ENCODE measurements at places on chromosomes 4 and X.

DNA sequence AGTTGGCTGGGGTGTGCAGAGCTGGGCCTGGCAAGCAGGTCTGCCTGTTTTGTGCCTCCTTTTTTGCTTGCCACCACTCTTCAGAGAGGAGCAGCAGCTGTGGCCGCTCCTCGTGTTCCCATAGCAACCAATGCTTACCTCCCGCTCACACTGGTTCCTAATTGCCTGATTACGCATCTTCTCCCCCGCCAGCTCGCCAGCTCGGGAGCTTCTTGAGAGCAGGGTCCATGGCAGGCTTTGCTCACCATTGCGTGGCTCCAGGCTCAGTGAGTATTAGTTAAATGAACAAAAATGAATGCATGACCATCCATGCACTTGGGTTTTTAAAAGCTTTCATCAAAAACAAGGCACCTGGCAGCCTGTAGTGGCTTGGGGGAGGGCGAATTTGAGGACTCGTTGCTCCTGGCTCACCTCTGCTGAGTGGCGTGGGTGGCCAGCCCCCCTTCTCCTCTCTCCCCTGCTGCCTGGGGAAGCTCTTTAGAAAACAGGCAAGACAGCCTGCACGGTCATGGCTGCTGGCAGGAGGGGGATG lies 14.2 kb upstream of the PJA1 start:
- peak; percentile 83 for DNase-seq

DNA sequence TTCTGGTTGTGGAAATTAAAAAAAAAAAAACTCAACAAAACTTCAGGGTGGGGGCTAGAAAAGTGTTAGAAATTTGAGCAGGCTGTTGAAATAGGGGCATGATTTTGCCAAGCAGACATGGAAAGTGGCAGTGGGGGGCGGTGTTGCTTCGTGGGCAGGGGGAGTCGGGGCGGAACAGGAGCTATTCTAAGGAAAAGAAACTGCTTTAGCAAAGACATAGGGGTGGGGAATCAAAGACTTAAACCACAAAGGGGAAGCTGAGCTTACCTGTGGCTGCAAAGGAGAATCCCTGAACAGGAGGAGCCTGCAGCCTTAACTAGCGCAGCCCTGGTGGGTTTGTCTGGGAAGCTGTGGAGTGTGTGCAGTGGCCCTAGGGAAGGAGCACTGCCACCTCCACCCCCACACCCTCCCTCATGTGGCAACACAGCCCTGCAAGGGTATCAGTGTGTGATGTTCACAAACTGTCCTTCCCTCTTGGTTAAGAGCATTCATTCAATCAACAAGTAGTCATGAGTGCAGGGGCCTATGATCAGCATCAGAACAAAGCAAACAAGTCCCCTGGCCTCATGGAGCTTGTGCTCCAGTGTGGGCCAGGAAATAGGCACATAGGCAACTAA lies 20.5 kb downstream of the SEL1L3 start:
- no peak for DNase-seq

DNA sequence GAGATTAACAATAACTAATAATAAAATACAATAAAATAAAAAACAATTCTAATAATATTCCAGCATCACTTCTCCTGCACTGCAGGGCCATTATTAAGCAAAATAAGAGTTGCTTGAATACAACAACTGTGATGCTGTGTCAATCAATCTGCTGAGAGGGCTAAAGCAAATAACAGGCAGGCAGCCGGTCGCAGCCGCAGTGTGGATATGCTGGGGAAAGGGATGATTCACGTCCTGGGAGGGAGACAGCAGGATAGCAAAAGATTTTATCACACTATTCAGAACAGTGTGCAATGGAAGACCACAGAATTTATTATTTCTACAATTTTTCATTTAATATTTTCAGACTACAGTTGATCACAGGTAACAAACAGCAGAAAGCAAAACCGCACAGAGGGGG lies 76.5 kb upstream of the SMARCAD1 start:
- DNase-seq = no peak

GRCh38 chr4:22512306-22512705 lies 3.6 kb downstream of the ADGRA3 start:
- no peak for DNase-seq

- no peak for DNase-seq
These were observed 2.0 kb downstream of the ELK1 start for GRCh38 chrX:47648376-47648775.

DNA sequence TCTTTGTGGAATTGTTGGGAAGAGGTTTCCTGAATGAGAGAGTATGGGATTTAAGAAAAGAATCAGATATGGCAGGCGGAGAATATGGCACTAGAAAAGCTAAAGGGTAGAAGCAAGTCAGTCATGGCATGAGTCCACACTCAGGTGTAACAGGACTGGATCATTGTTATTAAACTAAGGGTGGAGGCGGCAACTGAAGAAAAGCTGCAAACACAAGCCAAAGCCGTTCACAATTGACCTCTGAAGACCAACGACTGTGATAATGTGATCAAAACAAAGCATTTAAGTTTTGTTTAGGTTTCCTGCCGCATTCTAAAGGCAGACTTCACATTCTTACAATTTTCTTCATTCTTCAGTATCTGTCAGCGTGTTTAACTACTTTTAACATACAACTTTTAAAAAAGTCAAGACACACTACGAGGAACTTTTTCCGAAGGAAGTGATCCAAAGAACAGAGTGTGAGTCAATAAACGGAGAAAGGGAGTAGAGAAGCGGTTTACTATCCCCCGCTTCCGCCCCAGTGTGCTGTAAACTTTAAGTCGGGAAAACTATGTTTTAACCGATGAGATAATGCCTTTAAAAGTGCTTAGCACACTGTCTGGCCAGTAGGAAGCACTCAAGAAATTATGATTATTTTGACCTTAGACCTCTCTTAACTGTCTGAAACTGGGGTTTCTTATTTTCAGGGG lies 909 bp upstream of the SLAIN2 start:
- DNase-seq = no peak

GRCh38 chrX:109184506-109185139 lies 297.3 kb downstream of the GUCY2F start:
- no peak for DNase-seq

All from NCI-H1105 (cell line).